ENCODE measurements at places on chromosomes 16 and 17. TPM values are rescaled to one million over a fixed set of nuclear protein-coding genes. Genes with fewer than 3 reads are reported as not detected.

DNA sequence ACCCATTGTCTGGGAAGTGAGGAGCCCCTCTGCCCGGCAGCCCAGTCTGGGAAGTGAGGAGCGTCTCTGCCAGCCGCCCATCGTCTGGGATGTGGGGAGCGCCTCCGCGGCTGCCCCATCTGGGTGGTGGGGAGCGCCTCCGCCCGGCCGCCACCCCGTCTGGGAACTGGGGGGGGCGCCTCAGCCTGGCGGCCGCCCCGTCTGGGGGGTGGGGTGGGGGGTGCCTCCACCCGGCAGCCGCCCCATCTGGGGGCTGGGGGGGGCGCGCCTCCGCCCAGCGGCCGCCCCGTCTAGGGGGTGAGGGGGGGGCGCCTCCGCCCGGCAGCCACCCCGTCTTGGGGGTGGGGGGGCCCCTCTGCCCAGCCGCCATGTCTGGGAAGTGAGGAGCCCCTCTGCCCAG is 78.4 kb downstream of the RPGRIP1L start:
- DNase-seq, result no peak

DNA sequence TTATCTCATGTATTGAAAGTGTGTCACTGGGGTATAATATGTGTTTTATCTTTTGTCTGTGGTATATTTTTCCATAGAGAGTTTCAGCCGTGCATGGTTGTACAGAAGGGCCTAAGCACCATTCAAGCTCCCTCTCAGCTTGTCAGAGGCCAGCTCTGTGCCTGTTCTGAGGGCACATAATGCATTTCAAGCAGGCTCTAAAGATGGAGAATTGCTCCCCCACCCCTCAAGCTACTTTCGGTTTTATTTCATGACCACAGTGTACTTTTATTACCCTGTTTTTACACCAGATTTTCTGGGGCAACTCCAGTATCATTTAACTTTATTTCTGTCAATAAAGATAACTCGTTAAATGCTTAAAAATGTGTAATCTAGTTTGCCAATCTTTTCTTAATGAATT is 131.7 kb downstream of the SHISA6 start:
- DNase-seq, result no peak

- DNase-seq, result no peak
Observed at GRCh38 chr16:822909-823297, 22.4 kb upstream of the GNG13 start.

DNA sequence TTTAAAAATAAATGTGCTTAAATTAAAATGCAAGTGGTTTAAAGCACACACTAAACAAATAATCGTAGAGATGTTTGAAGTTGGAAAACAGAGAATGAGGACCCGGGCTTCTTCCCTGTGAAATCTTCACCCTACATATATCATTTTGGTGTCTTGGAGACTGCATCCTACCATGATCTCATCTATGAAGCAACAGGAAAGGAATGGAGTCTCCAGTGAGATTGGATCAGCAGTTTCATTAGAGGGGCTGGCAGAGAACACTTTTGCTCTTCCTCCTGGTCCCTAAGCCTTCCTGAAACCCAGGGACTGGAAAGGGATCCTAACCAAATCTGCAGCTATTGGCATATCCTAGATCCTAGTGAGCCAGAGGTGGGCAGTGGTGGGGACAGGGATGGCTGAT is 85.0 kb downstream of the GRIN2A start:
- DNase-seq, result no peak

DNA sequence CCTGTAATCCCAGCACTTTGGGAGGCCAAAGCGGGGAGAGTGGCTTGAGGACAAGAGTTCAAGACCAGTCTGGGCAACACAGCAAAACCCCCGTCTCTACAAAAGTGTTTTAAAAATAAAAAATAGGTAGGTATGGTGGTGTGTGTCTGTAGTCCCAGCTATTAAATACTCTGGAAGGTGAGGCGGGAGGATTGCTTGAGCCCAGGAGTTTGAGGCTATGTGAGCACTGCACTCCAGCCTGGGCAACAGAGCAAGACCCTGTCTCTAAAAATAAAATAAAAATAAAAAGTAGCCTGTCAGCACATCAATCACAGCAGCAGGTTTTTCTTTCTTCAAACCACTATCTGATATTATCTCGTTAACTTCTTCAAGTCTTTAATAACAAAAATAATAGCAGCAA is 1.6 kb downstream of the USP31 start:
- no peak for DNase-seq

DNA sequence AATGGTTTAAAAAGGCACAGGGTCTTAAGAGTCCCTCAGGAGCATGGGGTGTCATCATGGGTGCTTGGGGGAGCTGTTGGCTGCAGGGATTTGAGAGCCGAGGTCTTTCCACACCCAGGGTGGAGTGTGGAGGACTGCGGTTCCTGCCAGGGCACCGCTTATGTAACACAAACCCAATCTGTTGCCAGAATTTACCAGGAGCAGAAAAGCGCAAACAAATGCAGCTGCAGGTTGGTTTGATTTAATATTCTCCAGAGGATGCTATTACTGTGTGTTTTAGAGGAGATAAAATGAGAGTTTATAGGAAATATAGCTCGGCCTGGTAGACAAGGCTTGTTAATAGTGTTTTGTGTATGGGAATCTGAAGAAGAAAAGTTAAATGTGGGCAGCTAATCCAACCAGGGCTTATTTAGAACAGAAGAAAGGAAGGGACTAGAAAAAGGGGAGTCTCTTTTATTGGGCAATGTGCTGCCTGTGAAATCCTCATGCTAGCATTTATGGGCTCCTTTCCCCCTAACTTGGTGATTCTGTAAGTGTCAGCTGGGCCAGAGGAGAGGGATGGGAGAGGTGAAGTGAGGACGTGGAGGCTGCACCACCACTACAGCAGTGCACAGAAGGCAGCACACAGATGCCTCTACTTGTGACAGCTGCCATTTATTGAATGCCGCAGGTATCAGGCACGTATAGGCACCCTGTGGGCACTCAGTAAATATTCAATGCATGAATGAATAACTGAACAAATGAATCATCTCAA is 174.7 kb downstream of the KATNIP start:
- DNase-seq, result no peak

DNA sequence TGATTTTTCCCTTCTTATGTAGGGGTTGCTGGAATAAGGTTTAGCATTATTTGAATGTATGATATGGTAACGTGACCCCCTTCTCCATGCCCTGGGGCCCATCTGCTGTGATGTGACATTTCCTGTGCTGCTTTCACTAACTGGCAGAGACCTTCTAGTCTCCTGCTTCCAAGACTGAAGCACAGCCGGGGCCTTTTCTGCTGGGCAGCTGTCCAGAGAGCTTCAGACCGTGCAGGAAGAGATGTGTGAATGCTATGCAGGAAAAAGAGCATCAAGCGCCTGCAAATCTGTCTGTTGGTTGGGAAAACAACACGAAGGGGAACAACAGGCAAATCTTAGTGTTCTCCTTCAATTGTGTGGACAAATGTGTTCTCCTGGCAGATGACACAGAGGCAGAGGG is 128.5 kb downstream of the SPACA3 start:
- DNase-seq, result no peak

DNA sequence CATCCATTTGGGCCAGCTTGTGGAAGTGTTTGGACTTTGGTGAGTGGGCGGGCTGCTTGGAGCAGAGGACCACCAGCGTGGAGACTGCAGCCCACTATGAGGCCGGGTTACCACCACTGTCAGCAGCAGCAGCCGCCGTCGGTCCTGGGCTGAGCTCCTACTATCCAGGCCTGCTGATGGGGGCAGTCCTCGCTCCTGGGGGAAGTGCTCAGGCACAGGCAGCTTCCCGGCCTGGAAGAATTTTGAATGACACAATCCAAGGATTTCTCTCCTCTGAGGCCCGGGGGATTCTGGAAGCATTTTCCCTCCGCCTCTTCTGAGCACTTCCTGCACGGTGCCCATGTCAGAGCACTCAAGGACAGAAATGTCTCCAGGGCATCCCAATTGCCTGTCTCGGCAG is 5.3 kb upstream of the NOD2 start:
- DNase-seq, result no peak

DNA sequence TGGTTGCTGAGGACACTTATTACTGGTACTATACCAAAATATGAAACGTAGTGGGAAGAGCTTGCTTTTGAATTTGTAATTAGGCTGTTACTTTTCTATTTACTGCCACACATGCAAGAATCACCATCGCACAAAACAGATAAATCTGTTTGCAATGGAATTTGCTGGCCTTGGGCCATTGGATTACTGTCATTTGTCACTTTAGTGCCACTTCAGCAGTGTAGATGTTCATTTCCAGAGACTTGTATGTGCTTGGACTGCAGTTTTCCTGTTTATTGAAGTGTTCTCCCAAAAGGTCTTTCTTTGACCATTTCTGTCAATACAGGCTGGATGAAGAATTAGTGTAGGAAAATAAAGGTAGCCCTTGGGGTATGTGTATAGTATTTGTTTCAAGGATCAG is 4.5 kb downstream of the USP10 start:
- DNase-seq, result no peak

DNA sequence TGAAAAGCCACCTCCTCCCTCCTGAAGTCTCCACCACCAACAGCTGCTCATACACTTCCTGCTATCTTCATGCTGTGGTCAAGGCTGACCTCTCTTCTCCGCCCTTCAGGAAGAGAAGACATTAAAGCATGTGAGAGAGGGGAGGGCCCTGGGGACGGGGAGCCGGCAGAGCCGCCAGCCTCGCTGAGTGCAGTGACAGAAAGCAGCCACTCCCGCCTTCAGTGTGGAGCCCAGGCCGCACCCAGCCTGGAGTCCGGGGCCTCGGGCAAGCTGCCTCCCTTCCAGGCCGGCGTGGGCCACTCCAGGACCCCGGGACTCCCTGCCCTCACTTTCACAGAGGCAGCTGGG is 94.7 kb upstream of the TNRC6C start:
- DNase-seq, result no peak

GRCh38 chr17:57586742-57587141 is 158.4 kb downstream of the CCDC182 start:
- no peak for DNase-seq

PRR11 gene
- total RNA-seq, result 0.66 TPM

OR1A1 gene
- not detected for total RNA-seq

GINS2 gene
- total RNA-seq, result not detected

GNGT2 gene
- 1.2 TPM for total RNA-seq

C1QTNF8 gene
- total RNA-seq, result not detected

EVPLL gene
- total RNA-seq, result not detected

C16orf89 gene
- 23.4 TPM for total RNA-seq

KIF2B gene
- not detected for total RNA-seq

CALB2 gene
- 24.7 TPM for total RNA-seq

Measured in tibial nerve (tissue), 4 donors.